Sigmoid colon (tissue), 7 donors: ENCODE measurements at places on chromosomes 11 and 22. TPM values are rescaled to one million over a fixed set of nuclear protein-coding genes. Genes with fewer than 3 reads are reported as not detected.

The OR8U1 gene
- not detected for total RNA-seq

DNA sequence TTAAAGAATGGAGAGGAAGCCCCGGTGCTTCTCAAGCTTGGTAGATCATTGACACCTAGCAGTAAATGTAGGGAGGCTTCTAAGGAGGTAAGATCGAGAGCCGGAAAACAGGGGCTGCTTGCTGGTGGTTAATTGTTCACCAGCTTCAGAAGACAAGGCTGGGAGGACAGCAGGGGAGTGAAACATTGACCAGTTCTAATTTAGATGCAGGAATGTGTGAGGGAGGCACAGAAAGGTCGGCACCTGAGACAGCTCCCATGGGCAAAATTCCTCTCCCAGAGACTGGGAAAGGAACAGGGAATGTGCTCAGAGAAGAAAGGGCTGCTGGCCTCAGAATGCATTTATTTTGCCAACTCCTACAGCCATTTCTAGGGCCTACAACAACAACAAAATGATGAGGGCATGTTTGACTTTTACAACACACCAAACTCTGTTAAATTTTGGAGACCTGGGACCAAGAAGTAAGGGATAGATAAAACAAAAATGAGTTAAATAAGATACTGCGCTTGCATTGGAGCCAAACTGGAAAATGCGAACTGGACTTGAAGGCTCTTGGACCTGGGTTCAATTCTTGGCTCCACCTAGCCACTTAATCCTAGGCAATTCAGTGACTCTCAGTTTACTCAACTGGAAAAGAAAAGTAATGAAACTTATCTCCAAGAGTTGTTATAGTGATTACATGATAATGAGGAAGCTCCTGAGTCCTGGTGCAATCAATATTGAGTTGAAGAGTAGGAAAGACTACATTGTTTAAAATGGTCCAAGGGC, 31.0 kb downstream of the FZD4 start:
- no peak for DNase-seq

DNA sequence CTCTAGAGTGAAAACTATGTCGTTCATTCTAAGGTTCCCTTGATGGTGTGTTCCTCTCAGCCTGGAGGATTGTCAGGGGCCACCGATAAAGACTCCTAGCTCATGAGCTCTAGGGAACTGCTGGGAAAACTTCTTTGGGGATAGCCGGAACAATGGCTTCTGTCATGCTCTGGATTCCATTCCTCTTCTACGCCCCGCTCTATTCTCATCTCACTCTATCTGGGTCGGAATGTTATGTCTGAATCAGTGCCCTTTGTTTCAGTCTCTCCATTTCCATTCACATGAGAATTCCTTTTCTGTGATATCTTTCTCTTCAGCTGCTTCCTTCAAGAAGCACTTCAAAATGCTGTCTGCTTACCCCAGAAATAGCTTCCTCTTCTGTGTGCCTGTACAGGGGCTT, 16.9 kb upstream of the SLCO2B1 start:
- DNase-seq: no peak

The TEX54 gene
- total RNA-seq: 2.1 TPM

The LRRC56 gene
- not detected for total RNA-seq

DNA sequence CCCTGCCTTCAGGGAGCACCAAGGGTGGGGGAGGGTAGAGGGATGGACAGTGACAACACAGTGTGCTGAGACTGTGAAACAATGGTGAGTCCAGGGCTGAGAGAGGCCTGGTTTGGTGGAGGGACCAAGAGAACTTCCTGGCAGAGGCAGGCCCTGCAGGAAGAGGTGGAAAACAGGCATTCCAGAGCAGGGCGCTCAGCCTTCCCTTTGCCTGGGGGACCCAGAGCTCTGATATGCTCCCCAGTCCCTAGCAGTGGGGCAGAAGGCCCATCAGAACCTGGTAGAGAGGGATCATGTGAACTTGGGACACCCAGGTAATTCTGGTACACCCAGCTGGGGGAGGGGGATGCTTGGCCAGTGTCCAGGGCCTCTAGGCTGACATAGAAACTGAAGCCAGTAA, 17.2 kb upstream of the UVRAG start:
- DNase-seq: no peak
